Hematopoietic multipotent progenitor cell treated with erythropoietin and hydrocortisone succinate and interleukin-3 and kit ligand, for 6 days (in vitro differentiated cells): ENCODE measurements at places on chromosomes 7 and 10.

- no peak for DNase-seq
These were observed 250.9 kb upstream of the TMEM72 start for GRCh38 chr10:44660271-44660670.

- DNase-seq = no peak
These were observed 14.5 kb downstream of the CBX3 start for GRCh38 chr7:26216049-26216448.

DNA sequence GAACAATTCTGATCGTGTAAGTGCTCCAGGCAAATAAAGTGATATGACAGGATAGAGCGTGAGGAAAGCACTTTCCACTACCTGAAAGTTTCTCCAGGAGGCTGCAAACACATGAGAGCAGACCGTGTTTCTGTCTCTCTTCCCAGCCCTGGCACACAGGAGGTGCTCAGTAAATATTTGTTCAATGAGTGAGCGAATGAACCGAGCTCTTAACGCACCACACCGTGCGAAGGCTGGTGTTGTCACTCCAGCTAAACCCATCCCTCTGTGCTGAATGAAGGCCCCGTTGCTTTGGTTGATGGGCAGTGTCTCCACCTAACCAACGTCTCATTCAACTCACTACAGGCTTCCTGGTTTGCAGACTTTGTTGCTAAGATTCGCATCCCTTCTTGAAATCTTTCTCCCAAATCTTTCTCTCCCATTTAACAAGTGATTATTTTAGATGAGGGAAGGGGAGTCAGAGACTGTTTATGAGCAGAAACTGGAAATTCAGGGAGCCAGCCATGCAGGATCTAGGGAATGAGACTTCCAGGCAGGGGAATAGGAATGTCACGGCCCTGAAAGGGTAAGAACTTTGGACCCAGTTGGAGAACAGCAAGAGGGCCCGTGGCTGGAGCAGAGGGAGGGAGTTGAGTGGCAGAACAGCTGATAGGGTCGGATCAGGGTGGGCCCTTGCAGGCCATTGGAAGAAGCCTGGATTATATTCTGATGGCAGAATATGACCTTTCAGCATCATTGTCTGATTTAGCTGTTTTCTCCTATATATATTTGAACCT, 282.6 kb downstream of the CAMK1D start:
- no peak for DNase-seq

DNA sequence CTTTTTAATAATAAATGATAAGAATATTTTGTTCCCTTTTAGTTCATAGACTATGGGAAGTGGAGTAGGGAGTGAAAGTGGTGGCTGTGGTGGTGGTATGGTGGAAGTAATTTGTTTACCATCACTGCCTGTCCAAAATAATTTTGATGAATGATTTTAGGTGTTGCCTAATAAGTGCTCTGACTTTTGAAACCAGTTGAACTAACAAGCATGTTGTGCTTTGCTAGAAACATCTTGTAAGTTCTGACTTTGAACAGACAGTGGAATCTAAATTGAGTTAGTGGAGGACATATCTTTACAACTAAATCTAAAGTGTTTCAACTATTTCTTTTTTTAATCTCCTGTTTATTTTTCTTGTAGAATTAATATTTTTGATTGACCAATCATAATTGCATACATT, 49.7 kb downstream of the ZEB1 start:
- DNase-seq = no peak

- DNase-seq = no peak
These were observed 23.7 kb downstream of the USP6NL start for GRCh38 chr10:11587722-11588259.

DNA sequence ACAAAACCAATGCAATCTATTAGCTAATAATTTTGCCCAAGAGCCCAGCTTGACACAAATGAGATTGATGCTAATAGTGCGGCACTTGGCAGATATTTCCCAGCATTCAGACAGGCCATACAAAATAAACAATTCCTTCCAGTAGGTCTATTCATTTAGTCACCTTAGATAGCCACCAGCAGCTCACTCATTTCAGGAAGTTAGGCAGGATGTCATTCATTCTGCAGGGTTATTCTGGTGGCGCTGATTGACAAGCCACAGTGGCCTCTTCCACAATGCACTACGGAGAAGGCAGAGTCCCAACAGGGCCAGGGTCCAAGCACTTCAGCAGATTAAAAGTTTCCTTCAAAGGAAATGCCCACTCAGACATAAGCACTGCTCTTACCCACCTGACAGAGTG, 55.8 kb downstream of the PIK3AP1 start:
- no peak for DNase-seq

- DNase-seq = peak; percentile 34
These were observed 32.3 kb downstream of the CCNY start for GRCh38 chr10:35368485-35369048.

GRCh38 chr7:132498319-132498718, 78.0 kb downstream of the PLXNA4 start:
- DNase-seq = no peak

GRCh38 chr7:108171164-108171563, 41.0 kb upstream of the LAMB4 start:
- DNase-seq = no peak

- peak; percentile 1 for DNase-seq
These were observed 35.3 kb downstream of the PLPP4 start for GRCh38 chr10:120492346-120492745.

GRCh38 chr10:90743291-90743690, 114.5 kb downstream of the HTR7 start:
- no peak for DNase-seq

GRCh38 chr7:153301936-153302335, 542.4 kb downstream of the ACTR3B start:
- no peak for DNase-seq

GRCh38 chr10:75461672-75462649, 30.5 kb downstream of the LRMDA start:
- no peak for DNase-seq

GRCh38 chr10:52541006-52541473, 227.0 kb downstream of the DKK1 start:
- no peak for DNase-seq

DNA sequence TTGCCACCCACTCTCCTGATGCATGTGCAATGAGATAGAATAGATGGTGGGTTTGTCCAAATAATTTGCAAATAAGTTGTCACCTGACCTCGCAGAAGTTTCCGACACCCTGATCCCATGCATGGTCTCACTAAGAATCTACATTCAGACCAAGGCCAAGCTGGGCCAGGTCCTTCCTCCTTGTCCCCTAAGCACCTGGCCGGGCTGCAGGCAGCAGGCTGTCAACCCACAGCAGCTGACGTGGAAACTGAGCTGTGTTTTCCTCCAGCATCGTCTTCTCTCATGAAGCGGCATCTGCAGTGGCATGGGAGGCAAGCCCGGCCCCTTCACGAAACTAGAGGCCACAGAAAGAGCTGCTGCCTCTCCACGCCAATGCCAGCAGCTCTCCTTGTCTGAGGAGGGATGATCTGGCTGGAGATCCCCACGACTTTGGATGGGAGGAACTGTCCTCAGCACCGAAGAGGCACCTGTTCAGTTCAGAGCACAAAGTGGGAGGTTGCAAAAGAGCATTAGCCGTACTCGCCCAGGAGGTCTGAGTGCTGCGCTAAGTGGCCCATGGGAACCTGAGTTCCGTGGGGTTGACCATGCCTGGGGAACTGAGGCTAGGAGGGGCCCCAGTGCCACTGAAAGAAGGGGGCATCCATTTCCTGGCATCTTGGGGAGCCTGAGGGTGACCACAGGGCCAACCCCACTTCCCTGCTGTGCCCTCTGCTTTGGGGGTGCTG, 110.5 kb upstream of the INSIG1 start:
- no peak for DNase-seq

DNA sequence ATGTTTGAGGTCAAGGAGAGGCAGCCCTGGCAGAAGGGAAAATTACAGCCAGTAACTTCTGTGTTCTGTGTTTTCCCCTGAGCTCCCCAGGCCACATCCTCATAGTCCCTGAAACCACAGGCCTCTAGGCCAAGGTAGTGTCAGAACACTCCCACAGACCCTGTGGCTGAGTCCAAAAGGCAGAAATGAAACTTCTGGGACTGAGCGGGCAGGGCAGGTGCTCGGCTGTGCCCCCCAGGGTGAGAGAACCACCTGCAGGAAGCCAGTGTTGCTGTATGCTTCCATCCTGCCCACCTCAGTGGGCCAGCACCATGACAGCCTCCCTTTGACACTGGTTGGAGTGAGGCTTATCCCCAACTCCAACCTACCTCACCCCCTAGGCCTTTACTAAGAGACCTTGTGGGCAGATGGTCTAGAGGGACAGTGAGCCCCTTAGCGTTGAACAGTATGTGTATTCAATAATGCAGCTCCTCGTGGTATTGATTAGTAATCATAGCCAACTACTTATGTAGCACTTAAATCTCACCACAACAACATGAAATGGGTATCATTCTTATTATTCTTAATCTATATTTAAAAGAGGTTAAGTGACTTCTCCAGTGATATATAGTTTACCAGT, 30.3 kb downstream of the PIK3CG start:
- peak; percentile 26 for DNase-seq

DNA sequence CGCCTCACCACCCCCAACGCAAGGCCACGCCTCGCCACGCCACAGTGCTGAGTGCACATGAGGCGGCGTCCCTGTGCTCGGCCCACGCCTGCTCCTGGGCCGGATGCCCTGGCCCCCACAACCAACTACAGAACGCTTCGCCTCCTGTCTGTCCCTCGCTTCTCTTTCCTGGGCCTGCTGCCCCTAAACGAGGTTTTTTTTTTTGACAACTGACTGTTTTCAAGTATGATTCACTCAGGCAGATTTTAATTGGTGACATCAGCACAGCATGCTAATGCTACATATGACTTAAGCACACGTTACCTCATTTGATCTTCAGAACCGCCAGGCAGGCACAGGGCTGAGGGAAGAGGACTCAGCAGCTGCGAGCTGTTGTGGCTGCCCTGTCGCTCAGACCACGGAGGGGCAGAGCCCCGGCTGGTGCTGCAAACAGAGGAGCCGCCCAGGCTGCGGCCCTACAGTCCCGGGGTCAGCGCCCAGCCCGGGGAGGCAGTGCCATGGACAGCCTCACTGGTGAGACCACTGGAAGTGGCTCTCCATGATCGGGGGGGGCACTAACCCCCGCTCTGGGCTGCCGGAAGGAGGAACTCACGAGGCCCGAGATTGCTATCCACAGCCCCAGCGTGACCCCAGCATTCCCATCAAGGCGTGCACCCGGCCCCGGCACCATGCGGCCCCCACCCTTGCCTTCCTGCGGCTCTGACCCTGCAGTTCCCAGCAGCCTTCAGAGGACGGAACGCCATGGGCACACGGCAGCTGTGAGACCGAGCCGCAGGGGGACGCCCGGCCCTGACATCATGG, 212.8 kb downstream of the MAD1L1 start:
- DNase-seq = peak; percentile 89

DNA sequence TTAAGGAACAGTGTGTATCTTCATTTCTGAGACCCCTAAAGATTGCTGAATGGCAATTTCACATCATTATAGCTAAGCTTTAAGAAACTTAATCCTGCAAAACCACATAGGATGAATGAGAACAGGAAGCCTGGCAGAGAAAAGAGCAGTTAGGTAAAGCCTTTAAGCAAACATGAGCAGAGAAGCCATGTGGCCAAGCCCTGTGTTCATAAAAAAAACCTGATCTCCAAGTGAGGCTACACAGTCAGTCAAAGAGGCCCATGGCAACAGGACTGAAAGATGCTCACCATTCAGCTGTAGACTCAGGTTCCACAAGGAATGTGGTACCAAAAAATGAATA, 9.3 kb downstream of the LIPA start:
- DNase-seq = no peak

DNA sequence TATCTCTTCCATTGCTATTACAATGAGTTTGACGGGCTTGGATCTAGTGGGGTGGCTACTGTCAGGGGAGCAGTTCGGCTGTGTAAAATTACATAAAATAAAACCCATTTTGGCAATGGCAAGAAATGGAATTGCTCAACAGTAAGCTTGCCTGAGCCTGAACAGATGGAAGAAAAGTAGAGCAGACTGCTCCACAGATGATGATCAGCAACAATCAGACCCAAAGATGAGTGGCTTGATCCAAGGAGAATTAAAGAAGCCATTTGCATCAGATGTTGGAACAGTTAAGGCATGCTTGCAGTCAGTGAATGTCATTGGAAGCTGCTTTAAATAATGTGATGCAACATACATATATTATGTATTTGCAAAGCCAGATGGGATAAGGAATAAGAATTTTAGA, 256.6 kb upstream of the SMIM30 start:
- no peak for DNase-seq

DNA sequence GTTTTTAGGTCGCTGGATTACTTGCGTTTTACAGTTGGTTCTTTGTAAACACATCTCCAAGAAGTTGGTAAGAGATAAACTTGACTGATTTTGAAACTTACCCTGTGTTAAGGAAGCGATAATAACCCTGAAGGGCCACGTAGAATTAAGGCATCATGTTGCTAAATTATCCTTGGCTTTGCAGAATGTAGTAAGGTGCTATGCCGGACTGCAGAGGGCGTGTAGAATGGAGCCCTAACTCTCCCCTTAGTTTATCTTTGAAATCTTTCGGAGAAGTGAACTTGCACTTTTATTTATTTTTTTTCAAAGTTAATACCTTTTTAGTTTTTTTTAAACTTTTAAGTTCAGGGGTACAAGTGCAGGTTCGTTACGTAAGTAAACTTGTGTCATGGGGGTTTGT, 208.8 kb upstream of the DKK1 start:
- no peak for DNase-seq

- DNase-seq = no peak
These were observed 331.3 kb upstream of the COBL start for GRCh38 chr7:51647931-51648351.

- DNase-seq = no peak
These were observed 38.5 kb upstream of the AGMO start for GRCh38 chr7:15600298-15600697.

DNA sequence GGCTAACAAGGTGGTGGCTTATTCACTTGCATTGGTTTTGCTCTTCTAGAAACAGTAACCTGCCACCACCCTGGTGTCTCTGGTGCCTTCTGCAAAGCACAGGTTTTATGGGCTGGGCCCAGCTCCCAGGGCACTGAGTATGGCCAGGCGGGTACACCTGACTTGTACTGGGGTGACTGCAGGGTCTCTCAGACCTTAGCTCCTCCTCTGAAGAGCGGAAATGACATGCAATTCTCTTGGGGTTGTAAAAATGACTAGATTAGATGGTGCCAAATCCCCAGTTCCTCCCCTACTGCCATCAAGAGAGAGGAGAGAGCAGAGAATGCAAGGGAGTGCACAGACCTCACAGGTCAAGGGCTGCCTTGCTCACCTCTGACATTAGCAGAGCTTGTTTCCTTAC, 14.7 kb downstream of the ESYT2 start:
- DNase-seq = no peak

DNA sequence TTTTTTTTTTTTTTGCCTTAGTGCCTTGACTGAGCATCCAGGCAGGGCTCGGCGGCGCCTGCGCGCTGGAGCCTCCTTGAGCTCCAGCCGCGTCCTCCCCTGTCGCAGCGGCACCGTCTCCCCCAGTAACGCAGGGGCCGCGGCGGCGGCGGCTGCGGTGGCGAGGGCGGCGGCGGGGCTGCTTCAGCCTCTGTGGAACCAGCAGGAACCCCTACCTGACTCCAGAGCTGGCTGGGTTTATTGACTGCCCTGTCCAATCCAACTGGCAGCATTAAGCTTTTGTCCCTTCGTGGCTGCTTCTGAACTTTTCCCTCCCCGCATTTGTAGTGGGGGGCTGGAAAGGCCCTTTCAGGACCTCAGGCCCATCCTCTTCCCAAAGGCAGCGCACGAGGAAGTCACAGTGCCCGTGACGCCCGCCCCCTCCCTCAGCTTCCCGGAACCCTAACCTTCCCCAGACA, at the start of gene GPR85:
TSS of gene GPR85 (minus strand) at position 397 of the 458 bp plus-strand sequence. CDS start 2,106 bp downstream, outside the sequence.
- DNase-seq = peak; percentile 63
